ENCODE measurements at places on chromosomes 16 and 17.

- H3K27ac ChIP-seq: peak overlapping the region; percentile 93
- peak overlapping the region; percentile 58 for H3K4me3 ChIP-seq
- H3K36me3 ChIP-seq: no peaks in the 10 kb centered on the region
- H3K4me1 ChIP-seq: peaks cover 29% of the 10 kb centered on the region
- DNase-seq: no peak
Observed at GRCh38 chr16:10744370-10745030, 858 bp downstream of the NUBP1 start.

DNA sequence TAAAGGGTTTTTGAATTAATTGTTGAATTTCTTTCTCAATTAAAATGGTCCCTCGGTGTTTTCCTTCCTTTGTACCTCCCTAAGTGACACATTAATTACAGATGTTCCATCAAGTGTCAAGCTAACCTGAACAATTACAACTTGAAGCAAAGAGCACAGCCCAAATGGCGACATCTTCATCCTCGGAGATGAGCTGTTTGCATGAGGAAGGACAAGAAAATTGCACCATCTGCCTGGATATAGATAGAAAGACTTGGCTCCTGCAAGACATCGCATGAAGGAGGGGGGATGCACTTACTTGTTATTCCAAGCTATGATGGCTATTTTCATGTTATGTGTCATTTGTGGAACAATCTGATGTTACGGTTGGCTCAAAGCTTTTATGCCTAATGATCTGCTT is 86.4 kb upstream of the ZKSCAN2 start:
- H3K27me3 ChIP-seq: no peaks in the 10 kb centered on the region
- no peaks in the 10 kb centered on the region for H3K36me3 ChIP-seq
- no peak for DNase-seq
- H3K27ac ChIP-seq: no peak overlapping the region

DNA sequence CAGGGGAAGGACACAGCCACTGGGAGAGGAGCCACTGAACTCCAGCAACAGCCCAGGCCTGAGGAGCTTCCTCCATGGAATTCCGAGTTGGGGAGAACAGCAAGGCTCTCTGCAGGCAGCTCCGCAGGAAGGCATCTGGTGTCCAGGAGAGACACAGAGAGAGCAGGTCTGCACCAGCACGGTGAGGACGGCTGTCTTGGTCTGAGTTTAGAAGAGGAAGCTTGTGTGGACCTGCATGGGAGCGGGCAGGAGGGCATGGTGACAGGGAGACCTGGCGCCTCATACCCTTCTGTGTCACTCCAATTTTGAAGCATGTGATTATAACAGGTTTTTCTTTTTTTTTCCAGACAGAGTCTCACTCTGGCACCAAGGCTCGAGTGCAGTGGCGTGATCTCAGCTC is 6.4 kb downstream of the SLC38A10 start:
- no peak overlapping the region for H3K27ac ChIP-seq
- H3K4me3 ChIP-seq: no peak overlapping the region
- H3K4me1 ChIP-seq: peaks cover 51% of the 10 kb centered on the region
- no peak for DNase-seq

DNA sequence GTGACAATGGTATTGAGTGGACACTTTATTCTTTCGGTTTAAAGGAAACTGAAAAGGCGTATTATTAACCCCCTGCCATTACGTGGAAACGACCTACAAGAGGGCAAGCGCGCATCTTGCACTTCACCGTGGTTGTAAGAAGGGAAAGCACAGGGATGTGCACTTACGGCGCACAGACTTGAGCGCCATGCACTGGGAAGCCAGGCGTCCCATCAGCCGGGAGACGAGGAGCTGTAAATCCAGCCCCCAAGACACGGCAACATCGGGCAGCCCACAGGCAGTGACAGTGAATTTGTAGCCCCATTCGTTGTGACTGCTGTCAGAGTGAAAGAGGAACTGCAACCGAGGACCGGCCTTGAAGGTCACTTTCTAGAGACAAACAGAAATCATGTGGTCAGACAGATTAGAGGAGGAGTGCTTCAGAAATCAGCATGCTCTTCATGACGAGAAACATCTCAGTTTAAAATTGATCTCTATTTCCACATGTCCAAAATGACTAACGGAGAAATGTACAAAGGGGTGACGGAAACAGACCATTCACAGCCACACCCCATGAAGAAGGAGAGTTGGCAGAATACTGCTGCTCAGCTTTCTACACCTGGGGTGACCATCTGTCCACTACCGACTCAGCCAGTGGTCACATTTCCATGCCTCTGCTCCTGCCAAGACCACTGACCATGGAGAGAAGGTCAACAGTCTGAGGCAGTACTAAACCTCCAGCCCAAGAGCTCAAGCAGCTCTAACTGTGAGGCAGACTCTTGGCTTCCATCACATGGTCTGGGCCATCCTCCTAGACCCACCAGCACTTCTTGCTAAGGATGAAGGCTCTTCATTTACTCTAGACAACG is 68.6 kb downstream of the ZZEF1 start:
- H3K27me3 ChIP-seq: no peaks in the 10 kb centered on the region
- H3K36me3 ChIP-seq: peaks cover 90% of the 10 kb centered on the region
- no peak for DNase-seq
- H3K4me1 ChIP-seq: no peaks in the 10 kb centered on the region

DNA sequence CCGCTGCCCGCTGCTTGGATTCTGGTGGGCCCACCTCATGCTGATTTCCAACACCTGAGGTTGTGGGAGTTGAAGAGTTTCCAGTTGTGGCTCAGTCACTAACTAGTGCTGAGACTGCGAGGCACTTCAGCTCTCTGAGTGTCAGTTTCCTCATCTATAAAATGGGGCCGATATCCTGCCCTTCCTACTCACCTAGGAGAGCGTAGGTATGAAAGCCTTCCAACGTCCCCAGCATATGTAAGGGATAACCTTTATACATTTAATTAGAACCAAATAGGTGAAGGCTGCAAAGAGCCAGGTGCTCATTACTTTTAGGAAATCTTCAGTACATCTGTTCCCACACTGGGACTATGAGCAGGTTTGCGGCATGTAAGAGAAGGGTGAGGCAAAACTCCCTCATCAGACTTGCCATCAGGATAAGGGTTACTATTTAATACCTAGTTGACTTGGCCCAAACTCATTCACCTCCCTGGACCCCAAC is 782 bp upstream of the KIF18B start:
- H3K27ac ChIP-seq: peak overlapping the region; percentile 52
- peak overlapping the region; percentile 79 for H3K4me3 ChIP-seq
- DNase-seq: no peak
- H3K27me3 ChIP-seq: no peaks in the 10 kb centered on the region

- H3K27me3 ChIP-seq: no peaks in the 10 kb centered on the region
- H3K4me3 ChIP-seq: no peak overlapping the region
- no peak for DNase-seq
- no peaks in the 10 kb centered on the region for H3K4me1 ChIP-seq
- H3K27ac ChIP-seq: no peak overlapping the region
Observed at GRCh38 chr16:84449156-84450140, 55.0 kb downstream of the MEAK7 start.
